ENCODE measurements at places on chromosomes 3 and 15. TPM values are rescaled to one million over a fixed set of nuclear protein-coding genes. Genes with fewer than 3 reads are reported as not detected.
A peak's percentile ranks its signal among the peaks of the same experiment; 100 is the strongest.

- H3K4me1 ChIP-seq, result peaks cover 18% of the 10 kb centered on the region
- no peaks in the 10 kb centered on the region for H3K27me3 ChIP-seq
- no peak for DNase-seq
- H3K4me3 ChIP-seq, result no peak overlapping the region
- no peak overlapping the region for H3K27ac ChIP-seq
- peaks cover 3% of the 10 kb centered on the region for H3K36me3 ChIP-seq
These were observed 19.7 kb downstream of the DENND6A start for GRCh38 chr3:57673156-57673555.

GRCh38 chr15:31483053-31483985 is 156.7 kb downstream of the KLF13 start:
- peak; percentile 58 for DNase-seq
- peaks cover 8% of the 10 kb centered on the region for H3K36me3 ChIP-seq
- H3K27ac ChIP-seq, result peak overlapping the region; percentile 56
- H3K4me1 ChIP-seq, result peaks cover 74% of the 10 kb centered on the region
- peaks cover 10% of the 10 kb centered on the region for H3K27me3 ChIP-seq

- no peaks in the 10 kb centered on the region for H3K36me3 ChIP-seq
- peaks cover 42% of the 10 kb centered on the region for H3K27me3 ChIP-seq
- H3K4me3 ChIP-seq, result no peak overlapping the region
These were observed 158.8 kb downstream of the RORA start for GRCh38 chr15:61070111-61070901.

- DNase-seq, result peak; percentile 28
- no peaks in the 10 kb centered on the region for H3K36me3 ChIP-seq
- no peaks in the 10 kb centered on the region for H3K27me3 ChIP-seq
These were observed 28.0 kb downstream of the ARHGAP31 start for GRCh38 chr3:119322021-119322834.

Gene GP9
- total RNA-seq, result not detected

Gene TIMP4
- 0.24 TPM for total RNA-seq

All from activated T-cell treated with anti-CD3 and anti-CD28 coated beads, Interleukin-2, amount 50 U/mL, for 72 hours (primary cell).